Activated T-cell treated with anti-CD3 and anti-CD28 coated beads for 4 hours (primary cell): ENCODE measurements at places on chromosomes 5 and 9.

DNA sequence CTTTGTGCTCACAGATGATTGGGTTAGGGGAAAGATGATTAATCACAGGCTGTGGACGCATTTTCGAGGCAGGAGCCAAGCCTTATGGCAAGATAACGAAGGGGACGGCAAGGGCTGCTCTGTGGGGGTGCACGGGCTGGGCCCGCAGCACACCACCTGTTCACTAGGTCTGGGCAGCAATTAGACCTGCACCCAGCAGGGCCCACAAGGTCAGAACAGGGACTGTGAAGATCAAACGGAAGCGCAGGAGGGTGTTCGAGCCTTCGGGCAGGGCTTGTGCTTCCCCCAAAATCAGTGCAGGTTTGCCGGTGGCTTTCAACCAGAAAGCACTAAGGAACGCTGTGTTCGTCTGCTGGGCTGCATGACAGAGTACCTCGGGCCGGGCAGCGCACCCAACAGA is 73.7 kb downstream of the UBE2QL1 start:
- DNase-seq = no peak

GRCh38 chr9:120324996-120325642 is 254.8 kb downstream of the CDK5RAP2 start:
- DNase-seq = no peak

DNA sequence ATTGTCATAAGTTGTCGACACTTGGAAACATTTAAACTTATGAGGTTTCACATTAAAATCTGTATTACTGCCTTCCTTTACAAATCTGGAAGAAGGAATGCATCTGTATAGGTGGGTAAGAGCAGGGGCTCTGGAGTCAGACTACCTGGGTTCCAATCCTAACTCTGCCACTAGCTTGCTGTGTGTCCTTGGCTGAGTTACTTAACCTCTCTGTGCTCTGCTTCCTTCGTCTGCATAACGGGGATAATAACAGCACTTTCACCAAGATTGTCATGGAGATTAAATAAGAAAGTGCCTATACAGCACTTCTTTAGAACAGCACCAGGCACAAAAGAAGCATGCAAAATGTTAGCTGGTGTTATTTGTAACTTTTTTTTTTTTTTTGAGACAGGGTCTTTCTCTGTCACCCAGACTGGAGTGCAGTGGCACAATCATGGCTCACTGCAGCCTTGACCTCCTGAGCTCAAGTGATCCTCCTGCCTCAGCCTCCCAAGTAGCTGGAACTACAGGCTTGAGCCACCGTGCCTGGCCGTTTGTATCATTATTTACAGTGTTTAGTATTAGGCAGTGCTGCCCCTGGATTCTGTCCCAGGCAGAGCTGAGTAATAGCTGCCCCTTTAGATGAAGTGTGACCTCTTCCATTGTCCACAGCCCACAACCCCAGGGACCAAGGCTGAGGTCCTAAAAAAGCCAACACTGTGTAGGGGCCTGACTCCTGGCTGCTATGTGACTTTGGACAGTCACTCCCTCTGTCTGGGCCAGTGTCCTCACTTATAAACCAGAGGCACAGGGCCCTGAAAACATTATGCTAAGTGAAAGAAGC is 25.4 kb upstream of the TTLL11 start:
- DNase-seq = no peak

DNA sequence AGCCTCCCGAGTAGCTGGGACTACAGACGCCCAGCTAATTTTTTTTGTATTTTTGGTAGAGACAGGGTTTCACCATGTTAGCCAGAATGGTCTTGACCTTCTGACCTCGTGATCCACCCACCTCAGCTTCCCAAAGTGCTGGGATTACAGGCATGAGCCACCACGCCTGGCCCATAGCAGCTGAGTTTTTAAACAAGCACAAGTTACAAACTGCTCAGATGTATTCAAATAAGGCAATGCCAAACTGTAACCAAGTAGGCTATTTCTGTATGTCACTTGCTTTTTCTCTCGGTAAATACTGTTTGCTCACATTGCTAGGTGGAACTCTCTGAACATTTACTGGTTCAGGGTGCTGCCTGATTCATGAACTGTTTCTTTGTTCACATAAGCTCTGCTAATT is 799.3 kb upstream of the NUDT12 start:
- DNase-seq = no peak

DNA sequence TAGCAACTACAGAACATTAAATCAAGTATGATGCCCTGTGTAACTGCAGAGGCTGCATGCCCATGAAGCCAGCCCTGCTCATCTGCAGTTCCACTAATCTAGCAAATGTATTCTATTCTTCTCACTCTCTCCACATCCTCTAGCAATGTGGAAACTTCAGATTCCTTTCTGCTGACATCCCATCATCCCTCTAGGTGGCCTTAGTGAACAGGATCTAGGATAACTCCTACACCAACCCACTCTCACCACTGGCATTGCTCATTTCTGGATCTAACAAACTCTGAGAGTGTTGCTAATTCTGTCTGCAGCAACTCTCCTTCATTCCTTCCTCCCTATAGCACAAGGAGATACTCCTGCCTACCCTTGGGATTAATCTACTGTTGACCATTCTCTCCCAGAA is 80.8 kb downstream of the FAM81B start:
- no peak for DNase-seq

DNA sequence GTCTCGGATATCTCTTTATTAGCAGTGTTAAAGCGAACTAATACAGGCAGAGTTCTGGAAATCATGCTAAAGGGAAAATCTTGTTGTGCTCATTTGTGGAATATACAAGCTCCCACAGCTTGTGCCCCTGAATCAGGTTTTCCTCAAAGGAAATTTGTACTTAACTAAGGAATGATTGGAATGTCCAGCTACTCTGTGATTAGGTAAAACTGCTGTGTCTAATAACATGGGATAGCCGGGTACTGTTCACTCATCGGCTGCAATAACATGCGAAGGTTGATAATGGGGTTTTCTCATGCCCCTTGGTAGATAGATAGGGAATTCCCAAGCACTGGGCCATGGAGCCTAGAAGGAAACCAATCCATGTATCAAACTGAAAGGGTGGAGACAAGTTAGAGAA is 306.7 kb downstream of the NR2F1-AS1 start:
- no peak for DNase-seq

GRCh38 chr9:10706788-10707187 is 94.0 kb upstream of the PTPRD start:
- no peak for DNase-seq

- DNase-seq = no peak
Measured at GRCh38 chr5:58085800-58086199, 374.1 kb downstream of the PLK2 start.

- no peak for DNase-seq
Measured at GRCh38 chr5:98428806-98429205, 344.7 kb upstream of the RGMB start.

GRCh38 chr9:26157411-26157810 is 479.2 kb upstream of the TUSC1 start:
- no peak for DNase-seq

- DNase-seq = no peak
Measured at GRCh38 chr5:56520986-56521730, 288.0 kb upstream of the ANKRD55 start.
